ENCODE measurements at places on chromosomes 5 and 9.
A peak's percentile ranks its signal among the peaks of the same experiment; 100 is the strongest.

GRCh38 chr9:129994882-129995281 lies 48.1 kb downstream of the FNBP1 start:
- DNase-seq = no peak

GRCh38 chr9:76516871-76517270 lies 57.9 kb downstream of the GCNT1 start:
- no peak for DNase-seq

GRCh38 chr9:126559296-126559695 lies 54.4 kb upstream of the LMX1B start:
- no peak for DNase-seq

- DNase-seq = peak; percentile 94
Observed at GRCh38 chr9:21506626-21507482, 24.7 kb upstream of the IFNE start.

- no peak for DNase-seq
Observed at GRCh38 chr9:137069508-137070091, 757 bp downstream of the SAPCD2 start.

DNA sequence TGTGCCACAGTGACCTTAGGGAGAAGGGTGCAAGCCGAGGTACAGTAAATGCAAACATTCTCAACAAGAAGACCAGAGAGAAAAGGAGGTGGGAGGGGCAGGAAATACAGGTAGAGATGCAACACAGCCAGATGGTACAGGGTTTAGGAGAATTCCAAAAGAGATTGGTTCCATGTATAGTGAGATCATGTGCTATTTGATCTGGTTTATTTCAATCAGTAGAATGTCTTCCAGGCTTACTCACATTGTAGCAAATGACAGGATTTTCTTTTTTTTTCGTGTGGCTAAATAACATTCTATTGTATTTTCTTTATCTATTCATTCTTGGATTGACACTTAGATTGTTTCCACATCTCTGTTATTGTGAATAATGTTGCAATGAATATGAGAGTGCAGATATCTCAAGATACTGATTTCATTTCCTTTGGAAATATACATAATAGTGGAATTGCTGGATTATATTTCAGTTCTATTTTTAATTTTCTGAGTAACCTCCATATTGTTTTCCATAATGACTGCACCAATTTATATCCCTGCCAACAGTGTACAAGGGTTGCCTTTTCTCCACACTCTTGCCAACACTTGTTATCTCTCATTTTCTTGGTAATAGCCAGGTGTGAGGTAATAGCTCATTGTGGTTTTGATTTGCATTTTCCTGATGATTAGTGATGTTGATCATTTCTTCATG lies 107.8 kb upstream of the GAS1 start:
- DNase-seq = no peak

DNA sequence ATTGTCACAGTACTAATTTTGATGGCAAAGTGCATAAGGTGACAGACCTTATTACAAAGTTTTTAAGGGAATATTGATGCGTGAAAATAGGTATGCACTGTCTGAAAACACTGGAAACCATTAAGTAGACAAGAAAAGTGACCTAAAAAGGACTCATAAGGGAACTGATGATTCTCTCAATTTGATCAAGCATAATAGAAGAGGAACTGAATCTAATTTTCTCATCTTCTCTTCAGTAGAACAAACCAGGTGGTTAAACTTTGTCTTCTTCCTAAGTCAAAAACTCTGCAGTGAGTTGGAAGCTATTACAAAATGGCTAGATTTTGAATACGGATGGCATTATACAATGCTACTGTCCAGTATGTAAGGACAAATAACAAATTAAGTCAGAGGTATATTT lies 53.4 kb downstream of the RNF145 start:
- no peak for DNase-seq

DNA sequence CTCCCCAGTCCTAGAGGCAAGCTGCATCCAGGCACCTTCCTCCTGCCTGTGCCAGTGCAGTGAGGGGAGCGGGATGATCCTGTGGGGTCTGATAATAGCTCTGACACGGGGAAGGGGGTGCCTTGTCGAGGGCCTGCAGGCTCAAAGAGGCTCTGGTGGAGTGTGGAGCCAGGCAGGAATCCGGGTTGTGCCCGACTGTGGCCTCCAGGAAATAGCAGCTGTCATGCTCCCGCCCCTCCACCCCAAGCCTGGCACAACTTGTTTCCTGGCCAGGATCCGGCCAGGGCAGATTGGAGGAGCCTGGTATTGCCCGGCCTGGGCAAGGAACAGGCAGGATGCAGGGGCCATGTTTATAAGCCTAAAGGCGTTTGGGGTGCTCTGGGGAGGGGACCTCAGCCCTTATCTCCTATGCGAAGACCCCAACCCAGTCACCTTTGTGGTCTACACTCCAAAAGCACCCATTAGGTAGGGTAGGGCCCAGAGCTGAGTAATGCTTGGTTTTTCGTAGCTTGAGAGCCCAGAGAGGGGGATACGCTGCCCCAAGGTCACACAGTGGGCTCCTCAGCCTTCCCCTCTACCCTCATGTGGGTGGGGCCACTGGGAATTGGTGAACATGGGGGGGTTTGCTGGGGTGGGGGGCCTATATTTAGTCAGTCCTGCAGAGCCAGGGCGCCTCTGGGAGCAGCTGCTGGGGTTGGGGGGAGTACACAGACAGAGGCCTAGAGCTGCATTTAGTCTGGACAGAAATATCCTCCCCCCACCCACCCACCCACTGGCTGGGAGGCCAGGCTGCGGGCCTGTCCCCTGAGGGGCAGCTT lies 12.2 kb downstream of the CXXC5 start:
- DNase-seq = no peak

- no peak for DNase-seq
Observed at GRCh38 chr9:21634951-21635350, 152.8 kb upstream of the IFNE start.

DNA sequence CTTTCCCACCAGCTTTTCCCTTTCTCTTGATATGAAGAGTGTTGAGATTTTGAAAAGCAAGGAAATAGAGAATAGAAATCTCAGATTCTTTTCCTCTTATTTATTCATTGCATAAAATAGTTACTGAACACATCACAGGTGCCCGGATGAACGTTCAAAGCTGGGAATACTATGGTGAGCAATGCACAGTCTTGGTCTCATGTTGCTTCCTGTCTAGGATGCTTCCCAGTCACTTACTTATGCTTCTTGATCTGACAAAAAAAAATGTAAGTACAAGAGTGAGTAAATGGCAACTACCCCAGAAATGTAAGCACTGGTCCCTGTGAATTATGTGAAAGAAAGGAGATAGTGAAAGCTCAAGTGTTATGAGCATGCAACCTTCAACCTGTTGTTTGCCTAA lies 153.5 kb upstream of the S1PR3 start:
- DNase-seq = no peak

GRCh38 chr9:134509281-134509680 lies 132.3 kb upstream of the COL5A1 start:
- no peak for DNase-seq

- peak; percentile 5 for DNase-seq
Observed at GRCh38 chr9:31542384-31543055, 841.9 kb upstream of the ACO1 start.

DNA sequence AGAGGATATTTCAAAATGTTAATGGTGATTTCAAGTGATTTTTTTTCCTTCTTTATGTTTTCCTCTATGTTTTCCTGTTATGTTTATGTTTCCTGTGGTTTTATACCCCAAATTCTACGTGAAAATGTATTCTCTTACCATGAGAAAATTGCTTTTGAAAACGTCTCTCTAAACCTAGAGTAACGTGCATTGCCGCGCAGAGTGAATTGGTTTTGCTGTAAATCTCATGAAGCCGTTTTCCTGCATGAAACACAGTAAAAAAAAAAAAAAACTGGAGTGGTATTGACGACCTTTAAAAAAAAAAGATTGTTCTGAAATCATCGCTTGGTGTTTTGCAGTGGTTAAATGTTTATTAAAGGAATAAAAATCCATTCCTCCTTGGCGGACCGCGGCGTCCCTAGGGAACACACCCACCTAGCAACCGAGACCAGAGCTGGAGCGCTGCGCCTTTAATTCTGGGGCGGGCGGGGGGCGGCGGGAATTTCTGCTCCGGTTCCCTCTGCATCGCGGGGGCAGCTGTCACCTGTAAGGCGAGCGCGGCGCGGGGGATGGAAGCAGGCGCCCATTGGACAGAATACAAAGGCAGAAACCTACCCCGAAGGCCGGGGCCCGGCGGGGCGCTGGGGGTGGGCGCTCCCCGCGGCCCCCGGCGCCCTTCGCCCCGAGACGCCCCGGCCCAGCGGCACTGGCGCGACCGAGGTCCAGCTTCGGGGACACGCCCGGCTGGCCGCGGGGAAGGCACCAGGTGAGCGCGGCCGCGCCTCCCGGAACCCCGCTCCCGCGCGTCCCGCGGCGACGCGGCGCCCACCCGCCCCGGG lies at the start of gene SOWAHA:
TSS of gene SOWAHA (plus strand) at position 522 of the 818 bp plus-strand sequence. CDS start 320 bp downstream, outside the sequence.
- DNase-seq = no peak

GRCh38 chr9:131503626-131504465 lies 1.1 kb downstream of the POMT1 start:
- DNase-seq = no peak

DNA sequence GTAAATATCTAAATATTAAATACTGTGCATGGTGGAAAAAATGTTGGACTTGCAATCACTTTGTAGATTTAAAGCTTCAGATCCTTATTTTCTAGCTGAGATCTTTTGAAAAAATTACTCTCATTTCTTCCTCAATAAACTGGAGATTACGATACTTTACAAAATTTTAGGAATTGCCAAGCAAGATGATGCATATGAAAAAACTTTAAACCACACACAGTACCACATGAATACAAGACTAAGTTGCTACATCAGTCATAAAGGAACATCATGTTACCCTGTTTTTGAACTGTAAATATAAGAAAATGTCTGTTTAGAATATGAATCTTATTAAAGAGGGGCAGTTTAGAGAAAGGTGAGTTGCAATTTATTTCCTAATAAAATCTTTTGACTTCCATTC lies 703.6 kb upstream of the NUDT12 start:
- DNase-seq = no peak

- DNase-seq = no peak
Observed at GRCh38 chr5:41869151-41869723, 988 bp downstream of the OXCT1 start.

- DNase-seq = no peak
Observed at GRCh38 chr5:106014262-106014661, 1656.5 kb downstream of the EFNA5 start.

DNA sequence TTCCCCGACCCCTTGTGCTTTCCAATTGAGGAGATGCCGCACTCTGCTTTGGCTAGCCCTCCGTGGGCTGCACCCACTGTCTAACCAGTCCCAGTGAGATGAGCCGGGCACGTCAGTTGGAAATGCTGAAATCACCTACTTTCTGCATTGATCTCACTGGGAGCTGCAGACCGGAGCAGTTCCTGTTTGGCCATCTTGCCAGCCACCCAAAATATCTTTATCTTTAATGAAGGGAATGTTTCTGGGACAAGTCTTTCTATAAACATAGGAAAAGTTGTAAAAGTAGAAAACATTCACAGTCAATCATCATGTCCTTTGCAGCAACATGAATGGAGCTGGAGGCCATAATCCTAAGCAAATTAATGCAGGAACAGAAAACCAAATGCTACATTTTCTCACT lies 147.6 kb downstream of the RPS23 start:
- no peak for DNase-seq

DNA sequence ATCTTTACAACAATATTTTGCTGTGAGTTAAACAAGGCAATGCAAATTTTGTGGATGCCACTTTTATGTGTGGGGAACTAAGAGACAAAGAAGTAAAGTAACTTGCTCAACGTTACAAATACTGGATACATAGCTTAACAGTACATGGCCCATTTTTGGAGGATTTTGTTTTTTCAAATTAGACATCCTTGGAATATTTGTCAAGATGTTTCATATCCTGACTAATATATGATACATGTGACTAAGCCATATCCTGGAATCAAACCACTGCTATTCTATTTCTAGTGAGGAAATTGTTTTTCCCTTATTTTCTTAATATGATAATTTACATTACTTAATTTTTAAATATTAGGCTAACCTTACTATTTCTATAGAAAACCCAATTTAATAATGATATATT lies 529.8 kb downstream of the DMRTA1 start:
- DNase-seq = peak; percentile 40

DNA sequence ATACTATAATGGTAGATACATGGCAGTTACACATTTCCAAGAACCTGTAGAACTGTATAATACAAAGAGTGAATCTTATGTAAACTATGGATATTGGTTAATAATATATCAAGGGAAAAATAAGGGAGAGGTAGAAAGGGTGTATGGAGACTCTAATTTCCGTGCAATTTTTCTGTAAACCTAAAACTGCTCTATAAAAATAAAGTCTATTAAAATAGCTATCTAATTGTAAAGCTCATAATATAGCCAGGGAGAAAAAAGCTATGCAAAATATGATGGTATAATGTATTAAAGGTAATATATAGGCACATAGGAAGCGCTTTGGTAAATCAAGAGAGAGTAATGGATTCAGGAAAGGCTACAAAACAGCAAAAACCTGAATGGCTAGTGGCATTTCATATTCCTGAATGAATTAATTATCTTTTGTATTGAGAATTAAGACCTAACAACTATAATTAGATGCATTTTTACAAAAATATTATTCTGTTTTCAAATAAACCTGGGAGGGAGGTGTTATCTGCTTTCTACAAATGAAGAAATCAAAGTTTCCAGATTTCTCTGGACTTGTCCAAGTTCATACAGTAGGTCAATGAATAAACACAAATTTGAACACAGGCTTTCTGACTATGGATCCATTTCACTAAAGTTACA lies 22.8 kb downstream of the ANXA1 start:
- DNase-seq = no peak
